Activated naive CD8-positive, alpha-beta T cell treated with anti-CD3 and anti-CD28 coated beads for 36 hours (primary cell): ENCODE measurements at places on chromosomes 5 and 9. TPM values are rescaled to one million over a fixed set of nuclear protein-coding genes. Genes with fewer than 3 reads are reported as not detected.

AQP7 gene
- total RNA-seq = not detected

RNF180 gene
- not detected for total RNA-seq

ERCC8 gene
- total RNA-seq = 10.2 TPM

PRRT1B gene
- total RNA-seq = not detected

UHRF2 gene
- 44.3 TPM for total RNA-seq

STOM gene
- 36.3 TPM for total RNA-seq

PLAC8L1 gene
- total RNA-seq = 0.36 TPM

LCN1 gene
- total RNA-seq = not detected

DNA sequence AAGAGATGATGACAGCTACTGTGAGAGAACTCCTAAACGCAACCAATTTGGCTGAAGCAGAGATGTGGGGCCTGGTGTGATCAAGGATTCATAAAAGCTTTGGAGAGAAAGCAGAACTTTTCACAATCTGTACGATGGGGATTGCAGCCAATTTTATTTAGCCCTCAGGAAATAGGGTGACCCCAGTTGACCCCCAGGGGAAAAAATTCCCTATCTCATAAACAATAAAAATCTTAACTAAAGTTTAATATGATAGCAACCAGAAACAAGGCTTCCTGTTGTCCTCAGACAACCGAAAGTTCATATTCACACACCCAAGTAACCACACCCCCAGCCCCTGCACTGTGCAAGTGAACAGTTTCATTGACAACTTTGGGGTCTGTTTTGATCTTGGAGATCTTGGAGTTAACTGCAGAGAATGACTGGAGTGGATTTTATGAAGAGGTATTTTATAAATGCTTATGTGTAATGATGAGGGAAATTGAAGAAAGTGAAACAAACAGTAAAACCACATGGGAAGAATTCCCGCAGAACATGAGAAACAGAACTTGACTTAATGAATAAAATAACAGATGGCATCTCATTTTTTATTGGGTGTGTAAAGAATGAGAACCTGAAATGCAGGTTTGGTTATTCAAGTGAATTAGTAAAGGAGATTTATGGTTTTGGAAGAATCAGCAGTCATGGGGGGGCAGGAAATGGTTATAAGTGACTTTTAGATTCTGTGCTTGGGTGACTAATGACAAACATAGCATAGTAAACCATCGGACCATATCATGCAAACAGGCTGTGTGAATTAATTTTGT is 94.5 kb downstream of the PDE4D start:
- DNase-seq = peak; percentile 15
- peaks cover 16% of the 10 kb centered on the region for H3K27me3 ChIP-seq
- H3K4me1 ChIP-seq = no peaks in the 10 kb centered on the region

GRCh38 chr5:116521173-116521872 is 53.3 kb downstream of the SEMA6A start:
- H3K27ac ChIP-seq = no peak overlapping the region
- H3K36me3 ChIP-seq = no peaks in the 10 kb centered on the region
- no peaks in the 10 kb centered on the region for H3K4me1 ChIP-seq
- no peak for DNase-seq

- peak overlapping the region; percentile 5 for H3K4me3 ChIP-seq
- no peak for DNase-seq
- H3K27me3 ChIP-seq = no peaks in the 10 kb centered on the region
- peaks cover 9% of the 10 kb centered on the region for H3K36me3 ChIP-seq
Observed at GRCh38 chr5:52725065-52725746, 62.5 kb upstream of the ITGA1 start.

DNA sequence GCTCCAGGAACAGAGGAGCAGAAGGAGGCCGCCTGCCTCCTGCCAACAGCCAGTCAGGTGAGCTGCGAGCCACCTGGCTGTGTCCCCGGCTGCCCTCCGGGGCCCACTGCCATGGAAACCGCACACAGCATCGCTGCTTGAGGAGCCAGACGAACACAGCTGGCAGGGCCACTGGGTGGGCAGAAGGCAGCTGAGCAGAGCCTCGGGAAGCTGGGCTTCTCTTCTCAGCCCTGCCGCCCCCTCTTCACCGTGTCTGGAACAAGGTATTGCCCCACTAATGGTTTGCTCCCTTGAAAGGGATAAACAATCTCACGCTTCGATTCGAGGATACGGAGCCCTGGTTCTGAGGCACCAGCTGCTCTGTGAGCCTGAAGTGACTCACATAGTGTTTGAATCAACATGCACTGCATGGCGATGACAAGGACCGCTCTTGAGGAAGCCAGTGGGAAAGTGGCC is 63.7 kb upstream of the RUFY1 start:
- no peak overlapping the region for H3K4me3 ChIP-seq
- DNase-seq = no peak
- H3K27me3 ChIP-seq = peaks cover 4% of the 10 kb centered on the region
- H3K36me3 ChIP-seq = no peaks in the 10 kb centered on the region
- H3K27ac ChIP-seq = no peak overlapping the region

GRCh38 chr5:173198049-173198448 is 37.0 kb downstream of the NKX2-5 start:
- H3K36me3 ChIP-seq = peaks cover 7% of the 10 kb centered on the region
- H3K4me1 ChIP-seq = no peaks in the 10 kb centered on the region
- H3K27me3 ChIP-seq = peaks cover 28% of the 10 kb centered on the region
- DNase-seq = no peak

- H3K36me3 ChIP-seq = peaks cover 22% of the 10 kb centered on the region
- no peak overlapping the region for H3K4me3 ChIP-seq
- DNase-seq = no peak
- H3K27ac ChIP-seq = no peak overlapping the region
- no peaks in the 10 kb centered on the region for H3K27me3 ChIP-seq
- no peaks in the 10 kb centered on the region for H3K4me1 ChIP-seq
Observed at GRCh38 chr9:94829380-94830070, 103.0 kb downstream of the AOPEP start.

GRCh38 chr5:132099076-132099748 is 25.6 kb downstream of the CSF2 start:
- H3K27ac ChIP-seq = peak overlapping the region; percentile 97
- DNase-seq = peak; percentile 82
- peak overlapping the region; percentile 55 for H3K4me3 ChIP-seq
- peaks cover 82% of the 10 kb centered on the region for H3K4me1 ChIP-seq
- peaks cover 10% of the 10 kb centered on the region for H3K36me3 ChIP-seq

GRCh38 chr9:21995666-21996398 is 1.2 kb downstream of the CDKN2B-AS1 start:
- DNase-seq = no peak
- peaks cover 6% of the 10 kb centered on the region for H3K4me1 ChIP-seq

DNA sequence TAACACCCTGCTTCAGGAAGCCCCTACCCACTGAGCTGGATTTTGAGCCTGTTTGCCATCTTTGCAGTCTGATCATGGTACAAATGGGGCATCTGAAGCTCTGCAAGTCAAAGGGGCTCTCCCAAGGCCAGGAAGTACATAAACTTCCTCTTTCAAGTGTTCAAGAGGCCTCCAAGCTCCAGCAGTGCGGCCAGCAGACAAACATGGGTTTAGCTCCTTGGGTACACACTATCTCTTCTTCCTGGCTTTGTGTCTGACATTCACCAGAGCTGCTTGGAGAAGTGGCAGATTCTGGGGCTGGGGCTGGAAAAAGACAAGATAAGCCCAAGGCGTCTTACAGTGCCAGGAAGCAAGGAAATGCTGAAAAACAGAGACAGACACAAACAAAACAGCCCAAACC is 34.1 kb downstream of the LAMC3 start:
- no peaks in the 10 kb centered on the region for H3K27me3 ChIP-seq
- peaks cover 5% of the 10 kb centered on the region for H3K4me1 ChIP-seq
- H3K4me3 ChIP-seq = no peak overlapping the region

- no peaks in the 10 kb centered on the region for H3K27me3 ChIP-seq
- DNase-seq = no peak
- no peak overlapping the region for H3K27ac ChIP-seq
Observed at GRCh38 chr9:127566351-127567001, 45.6 kb upstream of the STXBP1 start.

DNA sequence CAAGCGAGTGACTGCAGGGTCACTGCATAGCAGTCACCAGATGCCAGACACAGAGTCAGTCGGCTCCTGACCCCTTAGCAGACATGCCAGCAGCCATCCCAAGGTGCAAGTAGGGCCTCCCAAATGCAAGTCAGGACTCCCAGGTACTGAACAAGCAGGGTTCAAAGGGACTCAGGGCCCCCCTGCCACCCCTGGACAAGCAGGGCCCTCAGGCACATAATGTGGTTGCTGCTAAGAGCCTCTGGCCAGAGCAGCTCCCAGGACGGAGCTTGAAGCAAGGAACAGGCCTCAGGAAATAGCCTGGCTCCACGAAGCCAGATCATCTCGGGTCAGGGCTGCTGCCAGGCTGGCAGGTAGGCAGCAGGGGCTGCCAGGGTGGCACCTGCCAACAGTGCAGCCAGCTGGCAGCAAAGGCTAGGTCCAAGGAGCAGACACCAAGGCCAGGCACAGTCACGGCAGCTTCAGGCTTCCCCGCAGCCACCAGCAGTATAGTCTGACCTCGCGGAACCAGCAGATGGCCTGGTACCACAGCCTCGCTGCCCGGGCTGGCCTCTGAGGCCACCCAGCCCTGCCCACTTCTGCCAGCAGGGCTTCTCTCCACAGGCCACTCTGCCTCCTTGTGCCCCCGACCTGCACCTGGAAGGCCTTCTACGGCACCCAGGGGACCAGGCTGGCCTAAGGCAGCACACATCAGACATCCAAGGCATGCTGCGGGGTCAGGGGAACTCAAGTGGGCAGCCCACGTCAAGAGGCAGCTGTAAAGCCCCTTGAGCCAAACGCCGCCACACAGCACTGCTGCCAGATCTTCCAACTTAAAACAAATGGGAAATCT is 7.4 kb downstream of the EEIG1 start:
- peak overlapping the region; percentile 96 for H3K4me3 ChIP-seq
- H3K36me3 ChIP-seq = peaks cover 31% of the 10 kb centered on the region
- H3K27me3 ChIP-seq = no peaks in the 10 kb centered on the region
- DNase-seq = no peak
- peak overlapping the region; percentile 95 for H3K27ac ChIP-seq
- peaks cover 87% of the 10 kb centered on the region for H3K4me1 ChIP-seq

GRCh38 chr9:1340390-1340789 is 290.2 kb downstream of the DMRT2 start:
- no peaks in the 10 kb centered on the region for H3K4me1 ChIP-seq
- H3K36me3 ChIP-seq = no peaks in the 10 kb centered on the region
- H3K27ac ChIP-seq = no peak overlapping the region

GRCh38 chr5:1948663-1949191 is 66.0 kb upstream of the IRX4 start:
- H3K36me3 ChIP-seq = no peaks in the 10 kb centered on the region
- no peaks in the 10 kb centered on the region for H3K4me1 ChIP-seq
- no peak overlapping the region for H3K4me3 ChIP-seq

DNA sequence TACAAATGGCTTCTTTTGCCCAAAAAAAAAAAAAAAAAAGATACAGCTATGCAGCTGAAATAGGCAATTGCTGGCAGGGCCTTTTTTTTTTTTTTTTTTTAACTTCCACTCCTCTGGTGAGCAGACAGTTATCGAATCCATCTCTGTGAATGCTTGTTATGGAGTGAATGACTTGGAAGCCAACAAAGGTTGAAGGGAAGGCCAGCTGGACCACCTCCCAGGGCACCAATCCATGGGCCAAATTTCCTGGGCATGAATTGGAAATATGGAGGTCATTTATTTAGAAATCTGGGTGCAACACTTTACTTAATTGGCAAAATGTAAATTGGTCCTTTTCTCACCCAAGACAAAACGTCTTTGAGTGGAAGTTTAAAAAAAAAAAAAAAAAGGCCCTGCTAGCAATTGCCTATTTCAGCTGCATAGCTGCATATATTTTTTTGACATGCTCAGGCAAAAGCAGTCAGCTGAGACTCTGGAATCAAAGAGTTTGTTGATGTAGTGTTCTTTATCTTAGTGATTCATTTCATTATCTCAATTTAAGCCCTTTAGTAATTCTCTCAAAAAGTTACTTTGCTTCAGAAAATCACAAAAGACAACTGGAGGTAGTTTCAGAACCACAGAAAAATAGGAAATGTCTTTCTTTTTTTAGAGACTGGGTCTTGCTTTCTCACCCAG is 392.2 kb upstream of the KLF4 start:
- no peaks in the 10 kb centered on the region for H3K36me3 ChIP-seq
- no peak for DNase-seq
- H3K27me3 ChIP-seq = no peaks in the 10 kb centered on the region

DNA sequence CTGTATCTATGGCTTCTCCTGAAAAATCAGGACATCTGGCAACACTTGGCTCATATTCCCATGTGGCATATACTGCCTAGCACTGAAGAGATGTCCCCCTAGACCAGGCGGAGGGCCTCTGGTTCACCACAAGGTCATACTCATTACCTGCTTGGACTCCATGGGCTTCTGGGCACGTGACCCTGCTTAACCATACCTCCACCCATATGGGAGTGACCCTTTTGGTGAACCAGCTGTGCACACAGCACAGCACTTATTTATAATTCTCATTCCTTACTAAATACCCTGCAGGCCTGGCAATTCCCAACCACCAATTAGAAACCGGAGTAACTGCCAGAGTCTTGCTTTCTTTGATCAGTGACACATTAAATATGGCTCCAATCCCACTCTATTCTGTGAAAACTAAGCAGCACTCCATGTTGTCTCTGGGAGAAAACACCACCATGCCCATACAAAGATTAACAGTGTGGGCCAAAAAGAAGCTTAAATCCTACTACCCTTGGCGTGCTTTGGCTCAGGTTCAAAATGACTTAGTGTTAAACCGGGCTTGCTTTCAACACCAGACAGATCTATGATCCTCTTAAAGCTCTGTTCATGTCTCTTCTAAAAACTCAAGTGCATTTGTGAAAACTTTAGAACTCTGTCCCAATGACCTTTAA is 57.7 kb downstream of the MTMR12 start:
- no peak overlapping the region for H3K4me3 ChIP-seq
- no peak for DNase-seq
- no peaks in the 10 kb centered on the region for H3K4me1 ChIP-seq

- peaks cover 69% of the 10 kb centered on the region for H3K4me1 ChIP-seq
- peak overlapping the region; percentile 10 for H3K4me3 ChIP-seq
- peak overlapping the region; percentile 79 for H3K27ac ChIP-seq
- H3K36me3 ChIP-seq = peaks cover 37% of the 10 kb centered on the region
- no peaks in the 10 kb centered on the region for H3K27me3 ChIP-seq
- no peak for DNase-seq
Observed at GRCh38 chr5:102764381-102765004, 9.4 kb downstream of the PAM start.

DNA sequence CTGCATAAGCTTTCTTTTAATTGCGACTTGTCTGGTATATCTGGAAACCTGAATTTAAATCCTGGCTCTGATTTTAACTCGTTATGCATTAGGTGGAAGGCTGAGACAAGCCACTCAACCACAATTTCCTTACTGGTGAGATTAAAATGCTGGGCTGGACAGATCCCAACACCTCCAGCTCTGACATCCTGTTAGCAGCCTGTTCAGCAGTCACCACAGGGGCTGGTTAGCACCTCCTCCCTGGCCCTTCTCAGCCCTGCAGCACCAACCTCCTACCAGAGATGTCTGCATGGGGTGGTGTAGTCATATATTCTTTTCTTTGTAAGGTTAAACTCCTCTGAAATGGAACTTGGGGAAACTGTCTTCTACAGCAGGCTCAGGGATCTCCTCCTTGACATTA is 156.5 kb upstream of the NFIL3 start:
- H3K27ac ChIP-seq = no peak overlapping the region
- no peak overlapping the region for H3K4me3 ChIP-seq
- H3K27me3 ChIP-seq = peaks cover 5% of the 10 kb centered on the region
- no peaks in the 10 kb centered on the region for H3K4me1 ChIP-seq
- no peaks in the 10 kb centered on the region for H3K36me3 ChIP-seq

- no peak for DNase-seq
- peaks cover 21% of the 10 kb centered on the region for H3K4me1 ChIP-seq
- H3K27me3 ChIP-seq = no peaks in the 10 kb centered on the region
- no peak overlapping the region for H3K4me3 ChIP-seq
- H3K27ac ChIP-seq = no peak overlapping the region
Observed at GRCh38 chr9:76136986-76137385, 246.5 kb downstream of the PCSK5 start.
